NCI-H1930 (cell line): ENCODE measurements at places on chromosomes 11 and 22.

- no peak for DNase-seq
Measured at GRCh38 chr22:30855266-30855665, 113.3 kb downstream of the MORC2 start.

DNA sequence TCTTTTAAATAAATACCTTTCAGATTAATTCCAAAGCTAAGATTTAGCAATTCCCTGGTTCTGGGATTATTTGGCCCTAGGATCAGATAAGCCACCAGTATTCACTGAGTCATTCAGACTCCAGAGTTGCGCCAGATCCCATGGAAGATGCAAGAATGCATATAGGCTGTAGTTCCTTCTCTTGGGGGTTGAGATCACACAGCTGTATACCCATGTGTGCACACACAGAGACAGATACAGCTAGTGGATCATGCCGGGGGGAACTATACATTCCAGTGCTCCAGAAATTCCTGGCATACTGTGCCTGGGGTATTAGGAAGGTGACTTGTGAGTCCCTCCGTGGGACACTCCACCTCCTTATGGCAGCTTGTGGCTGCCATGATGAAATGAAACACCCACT lies 75.4 kb downstream of the ZBTB16 start:
- no peak for DNase-seq

GRCh38 chr22:46770726-46771125 lies 8.3 kb downstream of the TBC1D22A start:
- DNase-seq = no peak

GRCh38 chr11:56932572-56933220 lies 56.0 kb upstream of the OR5AK2 start:
- DNase-seq = no peak

DNA sequence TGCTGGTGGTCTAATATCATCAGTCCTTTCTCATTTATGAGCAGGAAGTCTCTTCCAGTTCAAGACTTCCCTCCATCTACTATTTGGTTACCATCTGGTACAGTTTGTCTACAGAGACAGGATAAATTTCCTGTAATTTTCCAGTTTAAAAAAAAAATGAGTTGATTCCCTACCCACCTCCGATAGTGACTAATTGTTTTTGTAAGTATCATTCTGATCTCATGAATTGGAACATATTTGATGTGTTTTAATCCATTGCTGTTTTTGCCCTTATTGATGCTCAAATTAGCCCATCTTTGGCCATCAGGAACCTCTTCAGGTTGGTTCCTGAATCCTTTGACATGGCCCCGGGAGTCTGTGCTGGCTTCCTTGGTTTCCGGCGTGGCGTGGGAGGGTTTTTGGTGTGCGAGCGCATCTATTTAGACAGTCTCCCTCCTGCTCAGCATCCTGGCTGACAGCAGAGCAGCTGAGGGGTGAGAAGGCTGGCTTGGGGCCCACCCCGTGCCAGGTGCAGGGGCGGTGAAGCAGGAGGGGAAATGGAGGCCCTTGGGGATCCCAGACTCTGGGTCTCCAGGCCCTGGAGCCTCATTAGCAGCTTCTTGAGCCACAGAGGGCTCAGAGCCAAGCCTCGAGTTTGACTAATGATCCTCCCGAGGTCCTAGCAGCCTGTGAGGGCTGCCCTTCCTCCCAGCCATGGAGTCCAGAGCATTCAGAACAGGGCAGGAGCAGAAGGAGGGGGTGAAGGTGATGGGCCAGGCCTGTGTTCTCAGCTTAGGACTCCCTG lies 6.8 kb downstream of the OMP start:
- no peak for DNase-seq
